Stimulated activated CD8-positive, alpha-beta memory T cell treated with anti-CD3 and anti-CD28 coated beads, Interleukin-2, amount 100 ng/mL, for 48 hours (primary cell): ENCODE measurements at places on chromosomes 1 and 21.

DNA sequence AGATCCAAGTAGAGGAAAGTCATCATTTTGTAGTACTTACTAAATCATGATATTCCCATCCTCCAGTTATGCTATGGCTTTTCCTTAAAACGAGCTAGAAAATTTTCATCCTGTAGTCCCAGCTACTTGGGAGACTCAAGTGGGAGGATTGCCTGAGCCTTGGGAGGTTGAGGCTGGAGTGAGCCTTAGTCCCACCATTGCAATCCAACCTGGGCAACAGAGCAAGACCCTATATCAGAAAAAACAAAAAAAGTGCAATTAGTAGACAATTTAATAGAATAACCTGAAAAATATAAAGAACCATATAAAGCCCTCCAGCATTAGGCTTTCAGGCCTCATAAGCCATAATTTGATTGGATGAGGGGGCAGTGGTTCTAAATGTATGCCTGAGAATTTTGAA lies 6.8 kb downstream of the UCK2 start:
- no peak for DNase-seq

DNA sequence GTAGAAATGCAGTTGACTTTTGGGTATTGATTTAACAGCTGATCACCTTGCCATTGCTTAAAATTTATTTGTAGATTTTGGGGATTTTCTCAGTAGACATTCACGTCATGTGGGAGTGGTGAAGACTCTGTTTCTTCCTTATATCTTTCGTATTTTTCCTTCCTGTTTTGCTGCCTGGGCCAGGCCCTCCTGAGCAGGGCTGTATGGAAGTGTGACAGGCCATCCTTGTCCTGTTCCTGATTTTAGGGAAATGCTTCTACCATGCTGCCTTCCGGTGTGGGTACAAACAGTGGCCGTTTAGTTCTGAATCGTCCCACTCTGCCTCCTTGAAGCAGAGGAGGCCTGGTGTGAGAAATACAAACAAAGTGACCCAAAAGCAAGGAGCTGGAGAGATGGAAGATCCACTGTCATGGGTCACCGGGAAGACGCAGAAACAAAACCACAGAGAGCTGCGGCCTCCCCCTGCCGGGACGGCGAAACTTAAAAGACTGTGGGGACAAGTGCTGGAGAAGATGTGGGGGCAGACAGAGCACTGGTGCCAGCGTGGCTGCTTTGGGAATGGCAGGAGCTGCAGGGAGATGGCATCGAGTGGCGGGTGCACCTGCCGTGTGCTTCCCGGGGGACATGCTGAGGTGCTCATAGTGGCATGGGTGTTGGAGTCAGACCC lies 7.6 kb downstream of the AGPAT3 start:
- DNase-seq = no peak

DNA sequence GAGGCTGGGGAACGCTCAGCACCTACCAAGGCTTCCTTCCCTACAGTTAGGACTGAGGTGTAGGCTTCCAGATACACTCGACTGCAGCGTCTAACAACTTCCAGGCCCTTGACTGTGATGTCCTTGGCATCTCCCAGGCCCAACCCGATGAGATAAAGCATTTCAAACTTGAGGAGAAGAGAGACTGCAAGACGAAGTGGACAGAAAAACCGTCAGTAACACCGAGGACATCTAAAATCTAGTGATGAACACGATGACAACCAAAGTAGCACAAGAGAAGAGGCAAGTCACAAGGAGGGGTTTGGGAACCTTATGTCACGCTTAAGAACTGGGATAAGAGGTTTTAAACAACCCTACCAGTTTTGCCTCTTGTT lies 314 bp downstream of the DPH5 start:
- DNase-seq = no peak

GRCh38 chr1:178031856-178032320 lies 62.0 kb upstream of the RASAL2 start:
- DNase-seq = no peak

GRCh38 chr1:30058970-30059369 lies 664.4 kb downstream of the MATN1 start:
- no peak for DNase-seq

- DNase-seq = no peak
Observed at GRCh38 chr1:166484871-166485270, 318.1 kb upstream of the FAM78B start.

DNA sequence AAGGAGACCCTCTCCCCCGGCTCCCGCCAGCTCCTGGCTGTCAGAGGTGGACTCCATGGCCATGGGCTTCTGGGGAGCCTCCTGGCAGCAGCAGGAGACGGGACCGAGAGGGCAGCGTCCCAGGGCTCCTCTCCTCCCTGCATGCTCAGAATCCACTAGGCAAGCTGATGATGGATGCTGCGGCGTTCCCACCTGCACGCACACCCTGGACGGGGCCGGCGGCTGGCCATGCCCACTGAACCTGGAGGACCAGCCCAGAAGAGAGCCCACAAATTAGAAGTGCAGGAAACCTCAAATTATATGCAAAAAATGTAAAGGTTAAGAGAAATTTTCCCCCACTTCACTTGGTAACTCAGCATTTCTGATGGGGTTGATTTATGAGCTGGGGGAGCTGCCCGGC lies 77.3 kb upstream of the ARHGEF16 start:
- no peak for DNase-seq

DNA sequence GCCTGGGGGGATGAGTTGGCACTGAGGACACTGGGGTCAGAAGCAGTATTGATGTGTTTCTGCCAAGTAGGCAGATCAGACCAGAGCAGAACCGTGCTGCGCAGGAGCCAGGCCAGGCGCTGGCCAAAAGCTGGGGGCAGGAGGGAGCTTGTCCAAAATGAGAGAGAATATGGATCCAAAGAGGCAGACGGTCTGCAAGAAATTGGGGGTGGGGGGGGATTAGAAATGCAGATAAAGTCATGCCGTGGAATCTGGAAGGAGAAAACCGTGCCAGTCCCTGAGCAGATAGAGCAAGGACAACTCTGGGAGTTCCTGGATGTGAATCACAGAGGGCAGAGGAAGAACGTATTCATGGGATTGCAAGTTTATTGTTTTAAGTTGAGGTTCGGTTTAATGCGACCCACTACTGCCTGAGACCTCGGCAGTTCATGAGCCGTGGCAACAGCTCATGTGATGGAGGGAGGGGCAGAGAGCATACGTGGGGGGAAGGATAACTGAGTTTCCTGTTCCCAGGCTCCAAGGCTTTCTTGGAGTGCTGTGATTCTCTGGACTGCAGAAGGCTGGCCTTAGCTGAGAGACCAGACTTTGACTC lies 224.0 kb downstream of the FGGY start:
- no peak for DNase-seq

DNA sequence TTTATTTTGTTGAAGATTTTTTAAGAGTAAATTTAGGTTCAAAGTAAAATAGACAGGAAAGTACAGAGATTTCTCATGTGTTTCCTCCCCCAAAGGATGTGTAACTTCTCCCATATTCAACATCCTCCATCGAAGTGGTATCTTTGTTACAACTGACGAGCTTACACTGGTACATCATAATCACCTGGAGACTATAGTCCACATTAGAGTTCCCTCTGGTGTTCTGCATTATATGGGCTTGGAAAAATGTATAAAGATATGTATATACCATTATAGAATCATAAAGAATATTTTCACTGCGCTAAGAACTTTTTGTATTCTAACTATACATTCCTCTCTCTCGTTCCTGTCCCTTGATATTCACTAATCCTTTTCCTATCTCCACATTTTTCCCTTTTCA lies 203.7 kb downstream of the AMY1C start:
- no peak for DNase-seq

DNA sequence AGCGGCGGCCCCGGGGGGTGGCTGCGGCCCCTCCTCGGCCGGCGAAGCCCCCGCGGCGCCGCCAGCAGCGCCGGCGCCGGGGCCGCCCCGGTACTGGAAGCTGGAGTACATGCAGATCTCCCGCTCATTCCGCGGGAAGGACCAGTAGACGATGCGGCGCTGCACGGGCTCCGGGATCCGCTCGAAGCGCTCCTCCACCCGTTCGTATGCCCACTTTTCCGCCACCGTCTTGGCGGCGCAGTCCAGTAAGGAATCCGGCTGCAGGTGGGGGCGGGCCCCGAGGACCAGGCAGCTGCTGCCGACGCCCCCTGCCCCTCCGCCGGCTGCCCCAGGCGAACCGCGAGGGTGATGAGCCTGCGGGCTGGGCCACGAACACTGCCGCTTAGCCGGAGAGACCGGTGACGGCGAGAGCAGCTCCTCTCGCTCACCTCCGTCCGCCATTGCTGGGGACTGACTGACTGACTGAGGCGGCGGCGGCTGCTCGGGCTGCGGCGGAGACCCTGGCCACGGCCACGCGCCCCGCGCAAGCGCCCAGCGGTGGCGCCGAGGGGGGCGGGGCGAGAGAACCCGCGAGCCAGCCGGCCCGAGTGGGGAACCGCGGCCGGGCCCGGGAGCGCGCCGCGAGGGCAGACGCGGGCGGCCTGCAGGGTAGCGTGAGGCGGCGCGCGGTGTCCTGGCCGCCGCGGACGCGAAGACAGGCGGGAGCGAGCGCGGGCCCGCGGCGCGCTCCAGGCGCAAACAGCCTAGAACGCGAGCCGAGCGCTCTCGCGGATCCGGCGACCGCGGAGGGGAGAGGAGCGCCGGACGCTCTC lies at the start of gene ZSWIM5:
Gene ZSWIM5 (minus strand): TSS at position 696 of the 812 bp plus-strand sequence. CDS start 255 bp downstream, at position 441.
- peak; percentile 29 for DNase-seq

DNA sequence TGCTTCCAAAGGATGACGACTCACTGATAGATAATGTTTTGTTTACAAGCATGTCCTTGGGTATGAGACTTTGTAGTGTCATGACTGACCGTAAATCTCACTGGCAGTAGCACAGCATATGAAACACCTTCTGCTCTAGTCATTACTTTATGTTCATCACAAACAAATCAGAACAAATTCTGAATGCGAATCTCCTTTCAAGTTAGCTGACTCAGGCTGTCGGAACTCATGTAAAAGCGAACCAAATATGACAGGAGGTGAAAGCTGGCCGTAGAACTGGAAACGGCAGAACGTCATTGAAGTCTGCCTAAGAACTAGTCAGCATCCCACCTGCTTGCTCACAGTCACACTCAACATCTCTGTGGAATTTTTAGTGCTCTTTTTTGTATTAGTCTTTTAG lies 143.9 kb downstream of the RGS7 start:
- DNase-seq = no peak

DNA sequence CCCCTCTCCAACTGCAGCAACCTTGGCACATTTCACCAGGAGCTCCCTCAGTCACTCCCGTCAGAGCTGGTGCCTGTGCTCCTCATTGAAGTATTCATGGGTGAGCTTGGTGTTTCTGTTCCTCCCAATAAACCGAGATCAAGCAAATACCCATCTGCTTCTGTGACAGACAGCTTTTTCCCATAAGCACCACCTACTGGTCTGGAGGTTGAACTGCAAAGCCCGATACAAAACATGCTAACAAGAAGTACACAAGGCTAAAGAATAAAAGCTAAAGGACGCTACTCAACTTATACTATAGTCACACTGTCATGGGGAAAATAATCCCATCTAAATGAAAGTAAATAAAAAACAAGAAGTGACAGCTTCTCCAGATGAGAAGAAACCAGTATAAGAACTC lies 111.9 kb upstream of the C21orf91 start:
- no peak for DNase-seq

GRCh38 chr1:30744060-30744756 lies 13.4 kb downstream of the LAPTM5 start:
- DNase-seq = no peak

GRCh38 chr1:210293171-210293607 lies 35.5 kb upstream of the HHAT start:
- no peak for DNase-seq

DNA sequence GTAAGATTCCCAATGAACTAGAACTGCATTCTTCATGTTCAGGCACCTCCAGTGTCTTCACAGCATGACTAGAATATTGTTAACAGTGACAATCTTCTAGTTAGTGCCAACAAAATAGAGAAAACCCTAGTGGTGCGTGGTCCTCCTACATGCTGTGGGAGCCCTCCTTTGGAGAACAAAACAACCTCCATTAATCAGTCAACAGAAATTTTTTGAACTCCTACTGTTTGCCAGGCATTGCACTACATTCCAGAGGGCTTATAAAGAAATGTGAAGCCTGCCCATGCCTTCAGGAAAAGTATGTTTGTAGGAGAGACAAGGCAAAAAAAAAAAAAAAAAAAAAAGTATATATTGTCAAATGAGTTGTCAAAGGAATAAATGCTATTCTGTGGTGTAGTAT lies 252.7 kb downstream of the LRRC40 start:
- no peak for DNase-seq

- DNase-seq = no peak
Observed at GRCh38 chr1:119782631-119783325, 14.1 kb upstream of the HMGCS2 start.

GRCh38 chr1:75234562-75234961 lies 100.4 kb downstream of the LHX8 start:
- no peak for DNase-seq

DNA sequence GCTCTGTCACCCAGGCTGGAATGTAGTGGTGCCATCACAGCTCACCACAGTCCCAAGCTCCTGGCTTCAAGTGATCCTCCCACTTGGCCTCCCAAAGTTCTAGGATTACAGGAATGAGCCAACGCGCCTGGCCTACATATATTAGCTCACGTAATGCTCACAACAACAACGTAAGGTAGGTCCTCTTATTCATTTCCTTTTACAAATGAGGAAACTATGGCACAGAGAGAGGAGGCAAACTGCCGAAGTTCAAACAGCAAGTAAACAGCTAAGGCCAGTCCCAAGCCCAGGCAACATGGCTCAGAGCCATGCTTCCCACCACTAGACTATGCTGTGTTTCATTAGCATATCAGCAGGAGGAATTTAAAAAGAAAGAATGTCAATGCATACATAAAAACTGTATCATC lies 284.4 kb downstream of the VAV3 start:
- DNase-seq = no peak

- DNase-seq = no peak
Observed at GRCh38 chr1:202698276-202698675, 12.0 kb downstream of the SYT2 start.

DNA sequence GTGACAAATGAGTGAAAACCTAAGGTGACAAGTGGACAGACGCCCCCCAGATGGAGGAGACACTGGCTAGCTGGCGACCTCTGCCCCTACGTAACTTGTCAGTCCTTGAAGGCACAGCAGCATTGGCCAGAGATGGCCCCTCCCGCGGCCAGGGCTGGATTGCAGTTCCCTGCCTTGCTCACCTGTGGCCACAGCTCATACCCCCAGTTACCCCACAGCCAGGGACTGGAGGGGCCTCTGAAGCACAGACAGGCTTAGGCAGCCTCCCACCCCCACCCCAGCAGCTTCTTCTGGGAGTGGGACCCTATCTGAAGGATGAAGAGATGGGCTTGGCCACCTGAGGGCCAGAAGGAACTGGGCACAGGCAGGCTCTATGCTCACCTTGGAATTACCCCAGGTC lies 3.7 kb downstream of the HES3 start:
- no peak for DNase-seq

DNA sequence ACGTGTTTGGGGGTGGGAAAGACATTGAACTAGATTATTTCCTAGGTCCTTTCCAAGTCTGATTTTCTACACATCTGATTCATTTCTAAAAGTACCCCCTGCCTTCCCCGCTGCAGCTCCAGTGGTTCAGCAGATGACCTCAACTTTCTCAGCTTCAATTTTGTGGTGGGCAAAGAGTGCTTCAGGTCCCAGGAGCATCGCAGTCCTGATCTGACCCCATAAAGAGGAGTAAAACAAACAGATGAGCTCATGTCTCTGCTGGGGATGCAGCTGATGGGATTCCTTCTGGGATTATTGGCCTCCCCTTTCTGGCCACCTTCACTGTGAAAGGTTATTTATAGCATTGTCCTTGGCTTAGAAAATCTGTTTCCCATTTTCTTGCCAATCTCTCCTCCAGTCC lies 337.0 kb upstream of the PLXNA2 start:
- no peak for DNase-seq
